ENCODE measurements at places on chromosomes 12 and 14.

GRCh38 chr14:54642801-54643695, 76.1 kb downstream of the SAMD4A start:
- no peak for DNase-seq

DNA sequence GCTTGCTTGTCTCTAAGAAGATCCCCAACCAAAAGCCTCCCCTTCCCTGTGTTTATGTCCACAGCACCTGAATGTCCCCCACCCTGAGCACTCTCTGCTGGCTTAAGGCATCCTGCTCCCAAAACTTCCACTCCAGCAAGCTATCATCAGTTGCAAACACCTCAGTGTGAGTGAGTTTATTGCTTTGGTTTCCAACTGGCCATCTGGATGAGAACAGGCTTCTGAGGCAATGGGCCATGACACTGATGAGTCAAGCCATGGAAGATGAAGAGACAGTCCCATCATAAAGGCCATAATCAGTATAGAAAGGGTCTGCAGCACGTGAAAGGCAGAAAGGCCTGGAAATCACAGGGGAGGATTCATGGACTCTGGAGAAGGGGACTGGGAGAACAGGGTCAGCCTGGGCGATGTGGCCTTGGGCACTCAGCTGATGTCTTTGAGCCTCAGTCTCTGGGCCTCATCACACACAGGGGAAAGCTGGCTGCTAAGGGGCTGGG, 12.8 kb downstream of the CMKLR1 start:
- DNase-seq, result no peak

DNA sequence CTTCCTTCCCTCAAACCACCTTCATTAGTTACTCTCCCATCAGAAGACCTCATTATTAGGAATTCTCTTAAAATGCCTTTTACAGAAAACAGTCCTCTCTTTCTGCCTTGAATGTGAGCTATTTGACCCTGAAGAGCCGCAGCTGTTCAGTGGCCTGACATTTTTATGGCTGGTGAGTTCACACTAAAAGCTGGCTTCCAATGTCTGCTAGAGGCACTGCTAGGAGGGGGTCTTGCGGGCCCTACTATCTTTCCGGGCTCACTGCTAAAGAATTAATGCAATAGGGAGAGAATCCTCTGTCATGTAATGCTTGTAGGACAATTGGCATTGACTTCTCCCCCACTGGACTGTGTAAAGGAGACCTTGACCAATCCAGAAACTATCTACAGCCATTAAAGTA, 87.7 kb downstream of the GPR135 start:
- no peak for DNase-seq

- DNase-seq, result no peak
These were observed 346.2 kb downstream of the C12orf75 start for GRCh38 chr12:105676694-105677093.

GRCh38 chr14:104431351-104431928, 148.1 kb upstream of the C14orf180 start:
- DNase-seq, result no peak

GRCh38 chr12:26401874-26402273, 206.5 kb downstream of the SSPN start:
- DNase-seq, result no peak

DNA sequence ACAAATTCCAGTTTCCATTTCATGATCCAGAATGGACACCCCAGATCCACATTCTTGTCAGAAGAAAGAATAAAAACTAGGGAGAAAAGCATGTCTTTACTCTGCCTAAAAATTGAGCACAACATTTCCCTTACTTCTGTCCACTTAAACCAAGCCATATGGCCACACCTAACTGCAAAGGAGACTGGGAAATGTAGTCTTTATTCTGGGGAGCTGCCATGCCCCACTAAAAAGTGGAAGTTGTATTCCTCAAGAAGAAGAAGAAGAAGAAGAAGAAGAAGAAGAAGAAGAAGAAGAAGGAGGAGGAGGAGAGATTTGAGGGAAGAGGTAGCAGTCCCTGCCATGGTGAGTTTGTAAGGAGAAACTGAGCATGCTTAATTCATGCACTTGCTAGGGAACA, 84.5 kb downstream of the GPR65 start:
- no peak for DNase-seq

DNA sequence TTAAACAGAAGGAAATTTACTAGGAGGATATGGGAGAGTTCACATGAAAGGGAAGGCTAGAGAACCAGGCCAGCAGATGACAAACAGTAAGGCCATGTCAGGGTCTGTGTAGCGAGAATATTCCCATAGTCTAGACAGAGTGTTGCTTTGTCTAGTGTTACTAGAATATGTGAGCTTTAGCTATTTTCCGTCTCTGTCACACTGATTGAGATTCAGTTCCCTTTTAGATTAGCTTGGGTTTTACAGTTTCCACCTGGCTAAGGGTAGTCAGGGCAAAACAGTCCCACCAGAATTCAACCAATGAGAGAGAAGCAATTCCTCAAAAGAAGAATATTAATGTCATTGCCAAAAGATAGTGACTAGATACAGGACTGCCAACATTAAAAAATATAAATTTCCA, 82.8 kb upstream of the MDM1 start:
- no peak for DNase-seq

- DNase-seq, result no peak
These were observed 35.5 kb downstream of the GPHB5 start for GRCh38 chr14:63282997-63283883.

DNA sequence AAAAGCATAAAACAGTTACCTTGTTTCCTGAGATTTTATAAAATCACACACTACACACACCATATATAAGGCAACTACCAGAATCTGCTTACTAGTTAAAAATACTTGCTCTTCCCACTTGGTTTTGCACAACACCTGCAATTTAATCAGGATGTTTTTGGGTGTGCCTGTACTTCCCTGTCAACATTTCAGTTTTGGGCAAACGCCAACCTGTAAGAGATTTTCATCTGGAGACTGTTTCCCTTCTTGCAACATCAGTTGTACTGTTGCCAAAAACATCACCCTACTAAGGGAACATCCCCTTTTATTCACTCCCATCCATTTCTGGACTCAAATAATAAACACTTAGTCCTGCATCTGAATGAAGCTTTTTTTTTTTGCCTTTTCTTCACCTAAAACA, 172.3 kb downstream of the DUSP6 start:
- peak; percentile 57 for DNase-seq

GRCh38 chr14:76583174-76583573, 178.1 kb upstream of the VASH1 start:
- DNase-seq, result no peak

DNA sequence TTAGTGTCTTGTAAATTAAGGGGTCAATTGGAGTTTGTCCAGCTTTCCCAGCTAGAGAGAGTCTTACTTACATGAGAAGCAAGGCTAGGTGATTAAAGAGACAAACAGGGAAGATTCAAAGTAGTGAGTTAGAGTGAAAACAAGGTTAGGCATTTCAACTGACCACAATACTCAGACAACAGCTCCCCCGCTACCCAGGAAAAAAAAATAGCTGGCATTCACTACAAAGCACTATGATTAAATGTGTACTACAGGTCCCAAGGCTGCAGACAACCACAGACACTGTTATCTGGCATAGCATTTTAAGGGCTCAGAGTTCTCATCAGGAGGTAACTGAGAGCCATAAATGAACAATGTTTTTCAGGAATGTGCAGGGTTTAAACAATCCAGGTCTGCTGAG, 680.9 kb downstream of the TMEM121 start:
- DNase-seq, result no peak

DNA sequence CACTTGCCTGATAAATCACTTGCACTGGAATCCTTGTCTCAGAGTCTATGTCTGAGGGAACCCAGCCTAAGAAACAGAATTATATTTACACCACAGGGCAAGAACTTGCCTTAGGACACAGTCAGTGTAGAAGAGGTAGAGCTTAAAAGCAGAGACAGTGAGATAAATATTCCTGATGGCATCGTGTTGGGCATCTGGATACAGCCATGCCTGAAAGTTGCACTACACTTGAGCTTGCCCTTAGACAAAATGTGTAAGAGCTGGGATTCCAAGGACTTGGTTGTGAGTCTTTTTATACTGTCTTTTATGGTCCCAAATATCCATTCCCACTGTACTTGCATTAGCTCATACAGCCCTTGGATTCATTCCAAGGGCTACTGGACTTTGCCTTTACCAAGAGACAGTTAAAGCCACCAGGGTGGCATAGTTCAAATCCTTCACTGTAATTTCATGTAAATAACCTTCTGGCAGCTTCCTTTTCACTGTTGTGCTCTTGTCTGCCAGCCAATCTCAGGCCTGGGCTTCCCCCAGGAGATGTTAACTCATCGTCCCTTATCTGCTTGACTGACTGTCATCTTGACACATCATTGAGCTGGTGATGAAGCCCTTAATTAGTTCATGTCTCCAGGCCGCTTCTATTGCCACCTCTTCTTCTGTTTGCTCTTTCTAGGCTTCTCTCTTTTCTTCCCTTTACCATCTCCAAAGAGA, 577.9 kb upstream of the TBX3 start:
- DNase-seq, result no peak

DNA sequence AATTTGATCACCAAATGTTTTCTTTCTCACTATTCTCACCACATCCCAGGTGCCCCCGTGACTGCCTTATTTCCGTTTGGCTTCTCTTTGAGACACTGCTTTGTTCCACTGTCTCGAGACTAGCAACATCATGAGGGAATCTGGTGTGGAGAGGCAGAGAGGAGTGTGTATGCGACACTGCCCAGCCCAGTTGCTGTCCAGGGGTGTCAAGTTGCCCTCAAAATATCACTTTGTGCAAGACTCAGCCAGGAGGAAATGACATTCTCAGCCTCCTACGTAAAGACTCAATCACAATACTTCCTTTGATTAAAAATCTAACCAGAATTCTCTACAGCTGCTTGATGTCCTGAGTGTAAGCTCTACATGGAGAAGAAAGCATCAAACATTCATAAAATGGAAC, 48.2 kb upstream of the EEA1 start:
- no peak for DNase-seq

DNA sequence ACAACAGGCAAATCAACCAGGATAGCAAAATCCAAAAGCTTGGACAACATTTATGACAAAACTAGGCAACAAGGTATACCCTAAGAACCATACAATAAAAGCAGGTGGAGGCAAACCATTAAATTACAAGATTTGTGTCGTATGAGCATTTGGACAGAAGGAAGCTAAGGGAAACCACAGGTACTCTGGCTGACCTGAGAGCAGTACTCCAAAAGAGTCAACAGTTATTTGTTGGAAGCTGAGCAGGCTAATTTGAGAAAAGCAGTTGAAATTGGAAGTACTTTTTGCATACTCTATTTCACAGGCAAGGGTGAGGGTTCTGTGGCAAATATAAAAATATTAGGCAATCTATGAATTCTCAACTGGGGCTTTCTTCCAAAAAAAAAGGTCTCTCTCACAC, 178.6 kb downstream of the PLCZ1 start:
- DNase-seq, result no peak

DNA sequence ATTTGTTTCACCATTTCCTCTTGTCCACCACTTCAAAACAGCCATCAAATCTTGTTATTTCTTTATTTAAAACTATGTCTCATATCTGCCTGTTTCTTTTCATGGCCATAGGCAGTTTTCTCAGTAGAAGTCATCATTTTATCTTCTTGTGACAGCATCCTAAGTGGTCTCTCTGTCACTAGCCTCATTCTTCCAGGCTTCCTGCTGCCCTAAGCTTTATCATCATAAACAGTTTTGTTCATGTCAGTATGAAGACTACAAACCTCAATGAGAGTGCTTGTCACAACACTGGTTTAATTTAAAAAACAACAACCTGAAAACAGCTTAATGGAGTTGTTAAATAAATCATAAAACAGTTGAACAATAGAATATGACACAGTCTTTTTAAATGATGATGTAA, 387.8 kb upstream of the RPL10L start:
- DNase-seq, result no peak

GRCh38 chr14:54782751-54783659, 119.6 kb downstream of the GCH1 start:
- no peak for DNase-seq

- DNase-seq, result no peak
These were observed at the start of gene C14orf180 for GRCh38 chr14:104579507-104579906. Gene C14orf180 (plus strand): TSS chr14:104579764. CDS start chr14:104586431, 6,667 bp downstream.

- no peak for DNase-seq
These were observed 136.0 kb downstream of the CRADD start for GRCh38 chr12:93813186-93813585.

DNA sequence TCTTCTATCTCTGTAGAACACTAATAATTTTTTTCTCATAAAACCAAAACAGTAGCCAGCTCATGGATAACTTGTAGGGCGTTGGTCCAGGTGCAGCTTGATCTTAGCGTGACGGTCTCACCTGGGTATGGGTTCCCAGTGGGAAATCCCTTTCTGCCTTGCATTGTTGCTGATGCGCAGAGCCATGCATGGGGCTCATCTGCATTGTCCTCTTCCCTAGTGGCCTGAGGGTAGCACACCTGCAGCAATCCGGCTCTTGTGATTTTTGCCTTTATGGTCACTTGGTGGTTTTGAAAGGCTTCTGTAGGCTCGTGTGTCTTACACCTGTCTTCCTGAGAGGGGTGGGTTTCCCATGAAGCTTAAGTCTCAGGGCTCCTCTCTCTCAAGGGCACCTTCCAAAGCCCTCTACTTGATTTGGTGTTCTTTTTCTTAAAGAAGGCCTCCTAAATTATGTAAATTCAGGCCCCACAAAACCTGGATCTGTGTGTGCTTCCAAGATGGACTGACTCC, 130.6 kb downstream of the PRKCH start:
- no peak for DNase-seq

GRCh38 chr12:114547636-114548035, 136.3 kb downstream of the TBX3 start:
- DNase-seq, result no peak

- DNase-seq, result no peak
These were observed 62.2 kb downstream of the SOX5 start for GRCh38 chr12:23887055-23887835.

DNA sequence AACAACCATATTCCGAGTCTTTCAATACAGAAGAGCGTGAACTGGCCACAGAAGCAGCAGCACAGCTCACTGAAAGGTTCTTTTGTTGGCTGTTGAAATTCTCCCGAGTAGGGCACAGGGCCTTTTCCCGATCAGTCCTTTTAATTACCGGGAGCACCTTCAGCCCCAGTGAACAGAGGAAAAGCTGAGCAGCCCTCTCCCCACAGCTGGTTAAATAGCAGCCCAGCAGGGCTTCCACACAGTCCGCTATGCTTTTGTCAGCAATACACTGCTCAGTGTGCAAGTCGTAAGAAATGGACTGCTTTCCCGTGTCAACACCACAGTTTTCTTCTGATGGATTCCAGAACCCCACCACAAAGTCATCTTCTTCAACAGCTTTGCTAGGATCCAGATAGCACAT, 61.3 kb downstream of the DICER1 start:
- DNase-seq, result no peak

GRCh38 chr14:51593397-51593796, 58.3 kb upstream of the FRMD6 start:
- DNase-seq, result no peak

Data from BJ (cell line).